ENCODE measurements at places on chromosomes 13 and 19.
A peak's percentile ranks its signal among the peaks of the same experiment; 100 is the strongest.

- no peak for DNase-seq
Measured at GRCh38 chr13:72864142-72865011, 82.4 kb downstream of the PIBF1 start.

GRCh38 chr19:2514981-2515518 is 39.1 kb downstream of the GADD45B start:
- DNase-seq, result no peak

DNA sequence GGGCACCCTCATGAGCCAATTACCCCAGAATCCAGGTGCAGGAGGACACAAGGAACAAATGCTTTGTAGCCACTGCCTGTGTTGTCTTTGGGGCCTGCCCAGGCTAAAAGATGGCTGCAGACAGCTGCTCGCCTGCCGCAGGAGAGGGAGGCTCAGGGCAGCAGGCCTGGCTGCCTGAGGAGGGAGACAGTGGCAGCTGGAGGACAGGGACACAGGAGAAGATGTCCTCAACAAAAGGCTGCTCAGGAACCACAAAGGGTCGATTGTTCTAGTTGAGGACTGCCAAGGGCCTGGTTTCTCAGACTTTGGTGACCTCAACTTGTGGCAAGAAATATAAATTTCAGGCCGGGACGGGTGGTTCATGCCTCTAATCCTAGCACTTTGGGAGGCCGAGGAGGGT is 7.6 kb downstream of the SIRT2 start:
- DNase-seq, result no peak

GRCh38 chr13:48494874-48495273 is 38.0 kb downstream of the RCBTB2 start:
- DNase-seq, result no peak

DNA sequence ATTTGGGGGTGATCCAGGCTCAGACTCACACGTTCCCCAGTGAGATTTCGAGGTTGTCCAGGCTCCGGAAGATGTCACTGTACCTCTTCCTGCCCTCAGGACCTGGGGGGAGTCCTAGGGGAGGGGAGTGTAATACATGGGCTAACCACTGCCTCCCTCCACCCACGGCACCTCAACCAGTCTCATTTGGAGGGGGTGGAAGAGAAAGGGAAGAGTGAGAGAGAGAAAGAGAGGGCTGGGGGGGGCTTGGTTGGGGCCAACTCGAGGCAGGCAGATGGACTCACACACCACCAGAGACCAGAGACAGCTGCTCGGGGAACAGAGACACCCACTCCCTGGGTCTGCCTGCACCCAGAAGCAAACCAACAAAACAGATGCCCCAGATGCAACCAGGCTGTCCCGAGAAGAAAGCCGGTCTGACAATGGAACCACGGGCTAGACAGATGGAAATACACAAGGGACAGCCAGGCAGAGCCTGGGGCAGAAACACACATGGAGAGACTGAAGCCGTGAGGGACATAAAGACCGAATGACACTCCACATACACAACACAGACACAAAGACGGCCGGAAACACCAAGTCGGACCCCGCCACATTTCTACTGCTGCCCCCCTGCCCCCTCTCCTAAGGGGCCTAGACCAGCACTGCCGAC is 825 bp downstream of the GMIP start:
- DNase-seq, result peak; percentile 74

DNA sequence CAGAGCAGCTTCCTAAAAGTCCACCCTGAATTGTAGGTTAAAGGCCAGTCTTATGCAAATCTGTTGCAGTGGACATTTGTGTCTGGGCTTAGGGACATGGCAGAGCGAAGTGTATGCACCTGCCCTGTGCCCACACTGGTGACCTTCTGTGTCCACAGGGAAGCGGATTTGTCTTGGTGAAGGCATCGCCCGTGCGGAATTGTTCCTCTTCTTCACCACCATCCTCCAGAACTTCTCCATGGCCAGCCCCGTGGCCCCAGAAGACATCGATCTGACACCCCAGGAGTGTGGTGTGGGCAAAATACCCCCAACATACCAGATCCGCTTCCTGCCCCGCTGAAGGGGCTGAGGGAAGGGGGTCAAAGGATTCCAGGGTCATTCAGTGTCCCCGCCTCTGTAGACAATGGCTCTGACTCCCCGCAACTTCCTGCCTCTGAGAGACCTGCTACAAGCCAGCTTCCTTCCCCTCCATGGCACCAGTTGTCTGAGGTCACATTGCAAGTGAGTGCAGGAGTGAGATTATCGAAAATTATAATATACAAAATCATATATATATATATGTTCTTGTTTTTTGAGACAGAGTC is 25.5 kb downstream of the CYP2B6 start:
- no peak for DNase-seq

- no peak for DNase-seq
Measured at GRCh38 chr13:26401578-26402021, 147.7 kb downstream of the CDK8 start.

DNA sequence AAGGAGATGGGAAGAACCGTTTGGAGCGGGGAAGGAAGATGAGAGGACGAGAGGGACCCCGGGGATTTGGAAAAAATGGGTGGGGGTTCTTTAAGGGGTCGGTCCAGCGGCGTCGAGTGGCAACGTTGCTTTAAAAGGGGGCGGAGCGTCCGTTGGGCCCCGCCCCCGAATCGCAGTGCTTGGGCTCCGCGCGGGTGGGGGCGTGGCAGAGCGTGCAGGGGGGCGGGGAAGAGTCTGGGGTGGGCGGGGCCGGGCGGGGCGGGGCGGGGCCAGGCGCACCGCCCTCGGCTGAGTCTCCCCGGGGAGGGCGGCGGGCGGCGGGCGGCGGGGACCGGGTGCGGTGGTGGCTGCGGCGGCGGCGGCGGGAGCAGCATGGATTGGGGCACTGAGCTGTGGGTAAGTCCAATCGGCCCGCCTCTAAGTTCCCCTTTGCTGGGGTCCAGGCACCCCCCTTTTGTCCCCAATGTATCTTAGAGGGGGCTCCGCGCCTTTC is at the start of gene TRIP10:
Gene TRIP10, plus strand, starts transcription at position 291 of the 493 bp plus-strand sequence. Its CDS starts 82 bp downstream, at position 373.
- peak; percentile 74 for DNase-seq

DNA sequence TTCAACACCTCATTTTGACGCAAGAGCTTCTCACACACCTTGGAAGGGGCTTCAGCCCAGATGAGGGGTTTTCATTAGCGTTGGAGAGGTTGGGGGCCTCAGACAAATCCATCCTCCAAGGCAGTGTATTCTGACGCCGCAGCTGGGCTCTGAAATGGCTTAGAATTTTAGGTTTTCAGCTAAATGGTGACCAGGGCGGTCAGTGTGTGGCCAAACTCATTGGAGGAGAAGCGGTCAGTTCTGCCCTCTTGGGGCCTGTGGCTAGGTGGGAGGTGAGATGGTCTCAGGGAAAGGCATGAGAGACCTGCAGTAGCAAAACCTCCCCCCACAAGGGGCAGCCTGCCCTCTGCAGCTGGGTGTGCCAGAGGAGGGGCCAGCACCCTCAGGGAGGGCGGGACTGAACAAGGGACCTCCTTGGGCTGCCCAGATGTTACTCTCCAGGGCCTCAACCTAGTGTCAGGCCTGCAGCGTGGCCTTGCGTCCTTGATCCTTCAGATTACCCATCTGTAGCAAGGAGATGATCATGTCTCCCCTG is 155.8 kb downstream of the URI1 start:
- DNase-seq, result no peak

DNA sequence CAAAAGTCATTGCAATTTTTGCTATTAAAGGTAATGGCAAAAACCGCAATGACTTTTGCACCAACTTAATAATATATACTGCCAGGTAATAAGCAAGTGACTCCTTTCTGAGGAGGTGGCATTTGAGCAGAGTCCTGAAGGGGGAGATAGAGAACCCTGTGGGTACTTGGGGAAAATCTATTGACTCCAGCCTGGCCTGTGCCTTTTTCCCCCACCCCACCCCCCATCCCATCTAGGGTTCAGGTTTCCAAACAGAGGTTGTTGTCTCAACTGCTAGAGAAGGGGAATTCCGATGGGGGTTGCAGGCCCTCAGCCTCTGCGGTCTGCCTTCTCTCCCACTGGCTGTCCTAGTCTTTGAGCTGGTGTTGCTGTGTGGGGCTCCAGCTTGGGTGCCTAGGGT is 11.5 kb downstream of the S1PR2 start:
- DNase-seq, result peak; percentile 50

DNA sequence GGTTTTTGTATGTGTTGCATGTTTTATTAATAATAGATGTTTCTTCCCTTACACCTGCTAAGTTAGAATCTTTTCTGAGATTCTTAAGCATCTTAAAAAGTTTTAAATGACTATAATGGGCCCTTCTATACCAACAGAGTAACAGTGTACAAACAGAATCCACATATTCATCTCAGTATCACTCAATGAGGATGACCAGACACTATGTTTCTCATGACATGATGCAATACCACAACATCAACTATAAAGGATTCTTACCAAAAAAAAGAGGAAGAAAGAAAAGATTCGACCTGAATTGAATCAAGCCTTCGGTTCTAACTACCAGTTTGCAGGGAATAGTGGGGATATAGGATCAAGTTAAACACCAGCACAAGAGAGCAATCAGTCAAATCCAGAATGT is 56.5 kb downstream of the INTS6 start:
- no peak for DNase-seq

DNA sequence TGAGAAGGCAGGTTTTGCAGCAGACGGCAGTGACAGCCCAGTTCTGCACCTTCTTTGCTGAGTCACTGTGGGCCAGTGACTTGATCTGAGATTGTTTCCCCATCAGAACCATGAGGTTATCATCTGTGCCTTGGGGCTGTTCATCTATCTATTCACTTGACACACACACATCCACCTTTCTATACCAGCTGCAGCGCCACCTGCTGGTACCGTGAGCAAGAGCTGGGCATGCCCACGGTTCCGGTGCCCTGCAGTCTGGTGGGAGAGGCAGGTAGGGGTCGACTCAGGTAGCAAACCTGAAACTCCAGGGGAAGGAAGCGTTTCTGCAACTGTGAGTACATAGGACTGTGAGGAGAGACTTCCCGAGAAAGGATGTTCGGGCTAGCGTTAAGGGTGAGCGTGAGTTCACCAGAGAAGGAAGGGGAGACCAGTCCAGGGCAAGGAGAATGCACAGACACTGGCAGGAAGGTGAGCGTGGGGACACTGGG is 7.5 kb upstream of the LIN7B start:
- peak; percentile 63 for DNase-seq

DNA sequence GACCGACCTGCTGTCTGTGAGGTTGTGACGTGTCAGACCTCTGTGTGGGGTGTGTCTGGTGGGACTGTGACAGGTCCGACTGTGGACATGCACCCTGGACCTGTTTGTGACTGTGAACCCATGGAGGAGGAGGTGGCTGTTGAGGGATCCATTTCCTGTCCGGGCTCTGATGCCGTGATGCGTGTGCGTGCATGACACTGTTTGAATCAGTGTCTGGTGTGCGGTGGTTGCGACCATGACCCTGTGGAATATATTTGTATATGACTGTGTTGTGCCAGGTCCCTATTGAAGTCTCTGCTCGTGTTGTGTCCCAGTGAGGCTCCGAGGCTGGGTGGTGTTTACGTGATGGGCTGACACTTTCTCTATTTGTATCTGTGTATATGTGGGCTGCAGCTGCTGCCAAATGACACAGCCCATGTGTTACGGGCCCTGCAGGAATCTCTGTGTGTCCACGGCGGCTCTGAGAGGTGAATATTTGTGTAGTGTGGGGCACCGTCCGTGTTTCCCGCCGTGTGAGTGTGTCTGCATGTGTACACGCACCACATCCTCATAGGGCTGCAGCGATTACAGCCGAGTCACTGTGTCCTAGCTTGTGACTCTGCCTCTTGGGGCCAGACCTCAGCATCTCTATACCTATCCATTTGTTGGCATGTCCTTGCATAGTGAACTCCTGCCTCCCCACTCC is 18.3 kb downstream of the CCDC97 start:
- no peak for DNase-seq

DNA sequence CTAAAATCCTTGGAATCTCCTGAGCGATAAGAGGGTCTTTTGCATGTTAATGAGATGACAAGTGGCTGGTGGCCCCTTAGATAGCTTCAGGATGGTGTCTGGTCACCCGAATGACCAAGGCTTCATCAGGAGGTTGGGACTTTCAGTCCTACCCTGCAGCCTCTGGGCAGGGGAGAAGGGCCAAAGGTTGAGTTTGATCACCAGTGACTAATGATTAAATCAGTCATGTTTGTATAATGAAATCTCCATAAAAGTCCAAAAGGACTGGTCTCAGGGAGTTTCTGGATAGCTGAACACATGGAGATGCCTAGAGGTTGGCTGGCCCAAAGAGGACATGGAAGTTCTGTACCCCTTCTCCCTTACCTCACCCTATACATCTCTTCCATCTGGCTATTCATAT is 316.2 kb downstream of the MTUS2 start:
- no peak for DNase-seq

GRCh38 chr19:56133858-56134653 is 7.0 kb upstream of the ZNF444 start:
- no peak for DNase-seq

DNA sequence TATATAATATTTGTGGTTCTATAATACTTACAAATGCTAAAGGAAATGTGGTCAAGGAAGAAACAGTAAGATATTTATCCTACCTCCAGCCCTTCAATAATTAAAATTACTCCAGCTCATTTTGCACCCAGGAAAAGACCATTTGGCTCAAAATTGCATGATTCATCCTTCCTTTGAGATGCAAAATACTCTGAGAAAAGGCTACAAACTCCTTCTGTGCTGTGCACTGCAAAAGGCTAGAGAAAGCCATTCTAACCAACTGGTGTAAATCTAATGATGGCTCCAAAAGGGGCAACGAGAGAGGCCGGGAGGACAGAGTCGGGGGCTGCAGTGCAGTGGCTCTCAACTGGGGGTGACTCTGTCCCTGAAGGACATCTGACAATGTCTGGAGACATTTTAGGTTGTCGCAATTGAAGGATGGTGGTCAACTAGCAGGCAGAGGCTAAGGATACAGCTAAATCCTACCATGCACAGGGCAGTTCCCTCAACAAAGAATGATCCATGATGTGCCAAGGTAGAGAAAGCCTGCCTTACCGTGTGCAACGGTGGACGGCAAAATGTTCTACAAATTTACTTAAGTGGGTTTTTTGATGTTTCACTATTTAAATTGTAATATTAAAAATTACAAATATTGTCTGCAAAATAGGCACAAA is 32.6 kb downstream of the SLC7A1 start:
- no peak for DNase-seq

- no peak for DNase-seq
Measured at GRCh38 chr13:44792096-44792495, 197.2 kb downstream of the NUFIP1 start.

DNA sequence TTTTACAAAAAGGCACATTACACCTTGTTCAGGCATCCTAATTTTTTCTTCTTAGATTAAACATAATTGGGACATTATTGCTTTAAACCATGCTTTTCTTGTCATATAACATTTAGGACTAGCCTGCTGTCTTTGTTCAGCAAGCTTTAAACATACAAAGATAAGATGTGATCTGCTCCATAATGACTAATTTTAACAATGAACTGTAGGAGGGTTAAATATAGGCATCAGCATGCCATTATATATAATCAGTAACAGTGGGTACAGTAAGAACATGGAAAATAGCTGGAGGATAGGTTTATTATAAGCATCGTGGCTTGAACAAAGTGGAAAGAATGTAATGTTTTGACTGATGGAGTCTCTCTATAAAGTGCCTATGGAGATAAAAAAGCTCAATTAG is 661.7 kb downstream of the SLITRK6 start:
- no peak for DNase-seq

DNA sequence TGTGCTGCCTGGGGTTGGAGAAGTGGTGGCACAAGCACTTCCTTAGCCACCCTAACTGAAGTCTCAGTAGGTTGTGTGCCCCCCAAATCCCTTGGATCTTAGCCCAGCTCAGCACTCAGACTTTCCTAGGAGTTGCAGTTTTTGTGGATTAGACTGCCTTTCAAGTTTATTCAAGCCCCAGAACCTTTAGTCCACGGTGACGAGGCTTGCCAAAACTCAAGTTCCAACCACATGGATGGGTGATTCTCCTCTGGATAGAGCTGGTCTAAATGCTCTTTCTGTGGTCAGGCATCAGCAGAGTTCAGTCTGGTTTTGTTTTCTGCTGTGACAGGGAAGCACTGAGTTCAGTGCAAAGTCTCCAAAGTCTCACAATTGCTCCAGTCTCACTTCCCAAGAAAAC is 2858.7 kb downstream of the PCDH9 start:
- DNase-seq, result no peak
